NCI-H226 (cell line): ENCODE measurements at places on chromosomes 1 and 21.

DNA sequence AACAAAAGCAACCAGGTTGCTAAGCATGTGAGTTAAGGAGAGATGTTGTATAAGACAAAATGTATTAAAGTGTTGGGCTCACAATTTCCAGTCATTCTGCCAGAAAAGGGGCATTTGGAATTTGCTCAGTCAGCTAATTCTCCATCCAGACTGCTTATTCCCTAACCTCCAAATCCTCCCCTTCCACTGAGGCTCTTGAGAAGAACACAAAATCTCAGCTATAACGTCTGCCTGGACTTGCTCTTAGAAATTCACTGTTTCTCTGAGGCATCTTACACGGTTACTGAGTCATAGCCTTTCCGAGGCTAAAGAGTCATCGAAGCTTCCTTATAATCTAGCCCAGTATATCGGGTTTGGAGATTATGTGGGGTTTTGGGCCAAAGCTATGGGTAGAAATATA lies 548.2 kb upstream of the ADGRL4 start:
- DNase-seq = no peak

GRCh38 chr1:29319300-29320110 lies 83.2 kb downstream of the PTPRU start:
- no peak for DNase-seq

GRCh38 chr1:196309386-196309785 lies 298.9 kb downstream of the KCNT2 start:
- peak; percentile 16 for DNase-seq

GRCh38 chr1:193736507-193736906 lies 550.1 kb upstream of the B3GALT2 start:
- DNase-seq = no peak

DNA sequence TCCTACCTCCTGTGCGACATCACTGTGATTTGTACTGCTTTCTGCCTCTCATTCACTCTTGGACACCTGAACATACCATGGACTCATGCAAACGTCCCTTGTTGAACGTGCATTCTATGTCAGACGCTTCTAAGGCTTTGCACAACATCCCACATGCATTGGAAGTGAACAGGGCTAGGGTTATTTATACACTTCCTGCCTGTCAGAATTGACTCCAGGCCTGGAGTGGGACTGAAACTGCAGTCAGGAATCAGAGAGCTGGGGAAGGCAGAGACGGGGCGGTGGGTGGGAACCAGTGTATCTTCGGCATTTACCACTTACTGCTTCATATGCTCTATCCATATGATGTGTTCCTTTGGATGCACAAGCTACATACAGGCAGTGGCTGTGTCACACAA lies 81.4 kb upstream of the GALNT2 start:
- DNase-seq = no peak

DNA sequence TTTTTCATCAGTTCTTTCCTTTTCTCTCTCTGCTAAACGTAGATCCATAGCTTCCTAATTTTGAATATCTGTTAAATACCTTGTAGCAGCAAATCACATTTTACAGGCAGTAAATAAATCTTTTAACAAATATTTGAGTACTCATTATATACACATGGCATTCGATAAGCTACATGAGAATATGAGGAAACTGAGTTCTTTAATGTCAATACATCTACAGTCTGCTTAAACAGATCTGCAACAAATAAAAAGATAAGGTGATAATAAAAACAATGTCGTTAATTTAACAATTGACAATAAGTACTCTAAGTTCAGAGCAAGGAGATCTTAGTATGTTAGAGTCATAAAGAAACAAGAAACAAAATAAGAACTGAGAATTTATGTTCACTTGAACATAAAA lies 42.9 kb downstream of the SELENOF start:
- no peak for DNase-seq

GRCh38 chr1:97660431-97661105 lies 260.3 kb downstream of the DPYD start:
- no peak for DNase-seq

DNA sequence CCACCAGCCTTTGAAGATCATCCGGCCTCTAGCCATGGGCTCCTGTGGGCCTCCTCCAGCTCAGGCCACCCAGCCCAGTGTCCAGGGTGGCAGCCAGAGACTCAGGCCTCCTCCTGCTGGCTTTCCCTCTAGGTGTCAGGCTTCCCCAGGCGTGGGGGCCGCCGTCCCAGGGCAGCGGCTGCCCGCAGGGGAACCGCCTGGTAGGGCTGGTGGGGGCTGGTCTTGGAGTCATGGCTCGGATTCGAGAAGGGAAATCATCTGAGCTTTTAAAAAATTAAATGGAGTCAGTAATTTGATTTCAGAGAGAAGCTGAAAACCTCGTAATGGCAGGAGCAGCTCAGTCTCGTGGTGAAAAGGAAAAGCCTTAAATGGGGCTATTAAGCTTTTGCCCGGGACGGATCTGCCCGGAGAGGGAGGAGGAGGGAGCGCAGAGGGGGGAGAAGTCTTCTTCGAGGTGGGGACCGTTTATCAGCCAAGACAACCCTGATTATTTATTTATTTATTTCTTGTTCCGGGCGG lies 66.4 kb upstream of the TARDBP start:
- no peak for DNase-seq

- peak; percentile 80 for DNase-seq
Observed at GRCh38 chr1:32791881-32792280, 25.3 kb downstream of the YARS1 start.

- no peak for DNase-seq
Observed at GRCh38 chr1:180941518-180942275, 29.0 kb downstream of the KIAA1614 start.

DNA sequence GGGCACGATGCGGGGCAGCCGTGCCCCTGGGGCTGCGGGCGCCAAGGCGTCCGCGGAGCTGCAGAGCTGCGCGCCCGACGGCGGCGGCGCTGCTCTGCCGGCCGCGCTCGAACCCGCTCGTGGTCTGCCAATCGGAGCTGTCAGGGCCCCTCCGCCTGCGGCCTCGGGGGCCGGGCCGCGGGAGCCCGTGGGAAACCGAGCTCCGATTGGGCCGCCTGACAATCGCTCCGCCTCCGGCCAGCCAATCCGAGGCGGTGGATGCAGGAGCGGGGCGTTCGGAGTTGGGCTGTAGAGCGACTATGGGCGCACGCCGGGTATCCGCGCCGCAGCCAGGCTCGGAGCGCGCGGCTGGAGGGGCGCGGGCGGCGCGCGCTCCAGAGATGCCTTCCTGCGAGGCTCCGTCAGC lies 100.5 kb upstream of the SOD1 start:
- DNase-seq = peak; percentile 98

DNA sequence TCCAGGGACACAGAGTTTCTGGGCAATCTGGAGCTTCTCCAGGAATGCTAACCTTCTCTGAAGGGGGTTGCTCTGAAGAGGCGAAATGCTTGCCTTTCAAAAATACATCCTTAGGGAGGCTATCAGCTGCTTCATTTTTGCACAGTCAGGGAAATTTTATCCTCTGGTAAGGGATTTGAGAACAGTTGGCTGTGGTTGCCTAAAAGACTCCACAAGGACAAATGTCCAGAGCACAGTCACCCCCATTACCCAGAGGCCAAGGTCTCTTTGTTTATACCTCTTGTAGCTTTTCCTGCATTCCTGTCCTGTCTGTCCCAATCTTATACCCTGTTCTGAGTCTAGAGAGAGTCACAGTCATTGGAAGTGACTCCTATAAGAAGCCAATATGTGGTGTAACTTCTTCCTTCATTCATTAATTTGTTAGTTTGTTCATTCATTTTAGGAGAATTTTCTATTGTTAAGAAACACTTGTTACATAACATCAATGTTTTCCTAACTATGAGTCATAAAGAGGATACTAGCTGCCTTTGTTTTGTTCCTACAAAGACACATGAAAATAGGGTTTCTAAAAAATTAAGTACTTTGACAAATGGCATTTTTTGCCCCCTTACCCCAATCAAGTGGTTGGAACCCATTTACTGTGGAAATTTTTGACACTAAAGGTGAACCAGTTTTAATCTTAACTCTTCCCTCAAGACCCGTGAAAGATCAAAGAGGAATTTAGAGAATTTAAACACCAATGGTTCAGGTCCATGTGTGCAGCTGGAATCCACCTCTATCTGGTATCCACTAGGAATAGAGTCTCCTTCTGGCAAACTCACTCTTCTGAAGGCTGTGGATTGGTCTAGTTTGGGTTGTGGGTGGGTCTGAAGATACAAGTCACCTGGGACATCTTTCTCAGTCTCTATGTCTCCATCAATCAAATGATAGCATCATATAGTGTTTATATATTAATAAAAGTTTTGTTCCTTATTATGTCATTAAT lies 47.1 kb downstream of the GPR88 start:
- DNase-seq = peak; percentile 64

GRCh38 chr21:44377201-44377921 lies 23.9 kb downstream of the TRPM2 start:
- DNase-seq = no peak
